NCI-H1048 (cell line): ENCODE measurements at places on chromosomes 11 and 22.

DNA sequence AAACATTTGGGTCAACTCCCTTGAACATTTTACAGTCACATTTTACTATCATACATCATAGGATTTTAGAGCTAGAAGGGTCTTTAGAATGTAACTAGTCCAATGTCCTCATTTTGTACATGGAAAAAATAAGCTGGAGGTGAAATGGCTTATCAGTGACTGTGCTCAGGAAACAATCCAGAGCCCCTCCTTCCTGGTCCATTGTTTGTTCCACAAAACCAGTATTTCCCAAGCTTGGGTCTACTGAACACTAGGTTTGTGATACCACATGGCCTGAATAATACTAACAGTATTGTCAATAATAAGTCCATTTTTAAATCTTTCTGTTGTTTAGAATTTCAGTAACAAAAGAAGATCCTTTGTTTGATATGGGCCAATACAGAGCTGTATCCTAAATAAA lies 27.1 kb downstream of the PDGFD start:
- DNase-seq, result no peak

GRCh38 chr11:93089474-93090102 lies 108.2 kb downstream of the SLC36A4 start:
- DNase-seq, result no peak

DNA sequence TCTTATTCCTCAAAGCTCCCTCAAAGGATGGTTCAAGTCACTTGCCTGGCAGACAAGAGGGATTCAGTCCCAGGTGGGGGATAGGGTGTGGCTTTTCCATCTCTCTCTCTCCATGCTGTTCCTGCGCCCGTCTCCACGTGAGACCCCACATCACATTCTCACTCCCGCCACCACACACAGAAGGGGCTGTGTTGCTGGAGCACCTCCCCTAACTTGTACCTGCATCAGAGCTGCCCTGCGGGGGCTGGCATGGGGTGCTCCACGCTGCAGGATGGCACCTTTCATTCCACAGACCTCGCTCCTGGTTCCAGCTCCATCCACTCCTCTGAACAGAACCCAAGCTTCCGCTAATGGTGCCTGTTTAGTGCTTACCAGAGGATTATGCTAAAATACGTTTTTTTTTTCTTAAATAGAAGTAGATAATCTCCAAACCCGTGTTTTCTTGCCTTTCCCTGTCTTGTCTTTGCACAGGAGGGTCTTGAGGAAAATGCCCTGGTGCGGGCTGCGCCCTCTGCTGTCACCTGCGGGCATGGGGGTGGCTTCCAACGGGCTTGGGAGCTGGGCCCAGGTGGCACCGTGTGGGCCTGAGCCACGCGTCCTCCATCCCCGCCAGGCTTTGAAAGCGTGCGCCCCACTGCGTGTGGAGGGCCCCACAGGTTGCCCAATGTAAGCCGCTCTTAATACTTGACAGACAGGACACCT lies 985.6 kb downstream of the BRD1 start:
- no peak for DNase-seq

- no peak for DNase-seq
Measured at GRCh38 chr11:133503236-133503635, 29.1 kb downstream of the OPCML start.

DNA sequence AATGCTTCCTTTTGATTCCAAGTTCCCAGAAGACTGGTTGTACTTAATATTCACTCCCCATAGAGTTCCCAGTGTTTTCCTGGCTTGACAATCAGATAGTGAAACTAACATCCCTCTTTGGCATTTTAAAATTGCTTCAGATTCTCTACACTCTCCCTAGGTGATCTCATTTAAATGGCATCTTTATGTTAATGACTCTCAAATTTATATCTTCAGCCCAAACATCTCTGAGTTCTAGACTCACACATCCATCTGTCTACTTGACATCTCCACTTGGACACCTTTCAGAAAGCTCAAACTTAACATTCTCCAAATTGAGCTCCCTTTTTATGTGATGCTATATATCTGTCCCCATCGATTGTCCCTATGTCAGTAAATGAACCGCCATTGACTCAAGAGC lies 232.0 kb downstream of the NTM start:
- no peak for DNase-seq

GRCh38 chr11:36240173-36240572 lies 49.1 kb downstream of the COMMD9 start:
- DNase-seq, result no peak

DNA sequence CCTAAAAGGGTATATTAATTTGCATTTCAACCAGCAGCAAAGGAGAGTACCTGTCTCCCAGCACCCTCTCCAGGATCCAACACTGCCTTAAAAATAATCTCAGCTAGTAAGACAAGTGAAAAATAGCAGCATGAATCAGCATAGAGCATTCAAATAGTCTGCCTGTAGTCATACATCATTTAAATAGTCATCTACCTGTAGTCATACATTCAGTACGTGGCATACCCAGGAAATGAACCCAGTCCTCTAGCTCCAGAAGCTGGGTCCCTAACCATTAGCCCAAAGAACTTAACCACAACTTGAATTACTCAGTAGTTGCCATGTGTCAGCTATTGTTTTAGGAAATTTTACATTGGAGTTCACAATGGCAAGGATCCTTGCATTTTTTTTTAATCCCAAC lies 9.3 kb downstream of the TENM4 start:
- no peak for DNase-seq

DNA sequence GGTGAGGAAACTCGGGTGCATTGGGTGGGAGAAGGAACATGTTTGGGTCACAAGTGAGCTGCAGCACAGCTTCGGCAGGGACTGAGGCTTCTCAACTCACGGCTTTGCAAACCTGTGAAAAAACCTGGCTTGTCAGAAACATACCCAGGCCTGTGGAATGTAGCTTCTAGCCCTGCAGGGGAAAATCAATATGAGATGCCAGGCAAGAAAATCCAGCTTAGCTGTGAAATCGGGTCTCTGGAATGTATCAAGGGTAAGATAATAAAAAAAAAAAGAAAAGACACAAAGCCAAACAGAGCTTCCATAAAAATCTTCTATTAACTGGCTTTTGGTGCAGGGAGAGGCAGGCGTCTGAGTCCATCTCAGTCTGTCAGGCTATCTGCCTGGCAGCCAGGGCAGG lies 28.5 kb downstream of the UQCR10 start:
- no peak for DNase-seq

- DNase-seq, result no peak
Measured at GRCh38 chr11:6667733-6668374, 12.2 kb upstream of the DCHS1 start.

GRCh38 chr11:124122123-124122522 lies 6.9 kb downstream of the VWA5A start:
- no peak for DNase-seq

DNA sequence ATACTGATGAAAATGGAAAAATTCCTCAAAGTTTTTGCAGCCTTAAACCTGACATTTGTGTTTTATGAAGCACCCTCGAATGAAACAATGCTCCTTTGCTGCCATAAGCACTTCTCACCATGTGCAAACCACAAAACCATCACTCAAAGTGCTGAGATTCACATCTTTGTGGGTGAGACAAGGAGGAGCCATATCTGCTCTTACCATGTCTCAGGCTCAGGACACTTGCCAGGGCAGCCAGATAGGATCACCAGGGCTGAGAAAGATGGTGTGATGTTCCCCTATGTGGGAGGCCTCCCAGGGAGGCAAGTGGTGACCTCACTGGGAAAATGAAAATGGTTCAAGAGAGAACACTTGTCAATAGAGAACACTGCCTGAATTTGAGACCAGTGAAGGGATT lies 120.4 kb downstream of the CCDC34 start:
- DNase-seq, result no peak

GRCh38 chr22:44276706-44277356 lies 35.9 kb downstream of the SHISAL1 start:
- DNase-seq, result no peak

DNA sequence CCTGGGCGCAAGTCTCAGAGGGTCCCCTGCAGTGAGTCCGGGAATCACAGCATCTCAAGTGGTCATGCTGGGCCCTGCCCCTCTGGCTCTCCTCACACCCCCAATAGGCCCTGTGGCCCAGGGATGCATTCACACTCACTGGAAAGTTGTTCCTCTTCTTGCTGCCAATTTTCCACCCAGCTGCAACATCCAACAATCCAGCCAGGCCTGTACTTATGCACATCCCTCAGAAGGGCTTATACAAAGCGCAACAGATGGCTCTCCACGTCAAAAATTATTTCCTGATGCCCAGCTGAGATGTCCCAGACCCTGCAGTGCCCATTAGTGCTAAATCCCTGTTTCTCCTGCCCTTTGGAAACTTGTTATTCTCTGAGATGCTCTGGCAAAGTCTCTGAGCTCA lies 407.8 kb upstream of the NARS2 start:
- no peak for DNase-seq

DNA sequence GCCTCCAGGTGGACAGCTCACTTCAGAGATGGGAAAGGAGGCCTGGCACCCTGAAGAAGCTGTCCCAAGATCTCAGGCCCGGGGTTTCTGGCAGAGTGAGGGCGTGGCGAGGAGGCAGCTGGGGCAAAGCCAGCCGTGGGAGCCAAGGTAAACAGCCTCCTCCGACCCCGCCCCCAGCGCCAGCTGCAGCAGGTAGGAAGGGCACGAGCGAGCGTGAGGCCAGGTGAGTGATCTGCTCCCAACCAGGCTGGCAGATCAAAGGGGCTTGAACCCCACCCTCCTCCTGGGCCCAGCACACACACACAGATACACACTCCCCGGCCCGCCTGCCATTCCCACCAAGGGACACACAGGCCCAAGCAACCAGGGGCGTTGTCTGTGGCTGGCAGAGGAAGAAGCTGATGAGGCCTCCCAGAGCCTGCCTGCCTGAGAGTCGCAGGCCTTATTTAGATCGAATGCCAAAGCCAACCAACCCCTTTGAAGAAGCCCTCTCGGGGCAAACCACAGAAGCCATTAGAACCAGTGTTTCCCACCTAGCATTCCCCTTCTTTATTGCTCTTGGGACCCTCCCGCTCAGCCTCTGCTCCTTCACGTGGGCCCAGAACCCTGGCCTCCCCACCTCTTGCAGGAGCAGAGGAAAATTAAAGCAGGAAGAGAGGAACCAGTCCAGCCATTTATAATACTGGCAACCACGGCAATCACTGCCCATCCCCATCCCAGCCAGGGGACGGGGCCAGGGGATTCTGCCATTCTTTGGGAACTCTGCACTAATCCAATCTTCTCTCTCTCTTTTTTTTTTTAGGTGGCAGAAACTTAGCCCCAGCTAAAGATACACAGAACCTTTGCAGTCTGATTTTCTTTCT lies 5.0 kb downstream of the PDGFB start:
- no peak for DNase-seq

- no peak for DNase-seq
Measured at GRCh38 chr22:28883917-28884746, 760 bp downstream of the ZNRF3 start.

GRCh38 chr11:1718326-1718725 lies 21.3 kb downstream of the KRTAP5-6 start:
- no peak for DNase-seq

GRCh38 chr11:30364139-30364836 lies 41.4 kb downstream of the ARL14EP start:
- no peak for DNase-seq

- DNase-seq, result no peak
Measured at GRCh38 chr22:32888976-32889375, 87.5 kb downstream of the TIMP3 start.

GRCh38 chr11:35107861-35108260 lies 31.1 kb upstream of the CD44 start:
- DNase-seq, result no peak

DNA sequence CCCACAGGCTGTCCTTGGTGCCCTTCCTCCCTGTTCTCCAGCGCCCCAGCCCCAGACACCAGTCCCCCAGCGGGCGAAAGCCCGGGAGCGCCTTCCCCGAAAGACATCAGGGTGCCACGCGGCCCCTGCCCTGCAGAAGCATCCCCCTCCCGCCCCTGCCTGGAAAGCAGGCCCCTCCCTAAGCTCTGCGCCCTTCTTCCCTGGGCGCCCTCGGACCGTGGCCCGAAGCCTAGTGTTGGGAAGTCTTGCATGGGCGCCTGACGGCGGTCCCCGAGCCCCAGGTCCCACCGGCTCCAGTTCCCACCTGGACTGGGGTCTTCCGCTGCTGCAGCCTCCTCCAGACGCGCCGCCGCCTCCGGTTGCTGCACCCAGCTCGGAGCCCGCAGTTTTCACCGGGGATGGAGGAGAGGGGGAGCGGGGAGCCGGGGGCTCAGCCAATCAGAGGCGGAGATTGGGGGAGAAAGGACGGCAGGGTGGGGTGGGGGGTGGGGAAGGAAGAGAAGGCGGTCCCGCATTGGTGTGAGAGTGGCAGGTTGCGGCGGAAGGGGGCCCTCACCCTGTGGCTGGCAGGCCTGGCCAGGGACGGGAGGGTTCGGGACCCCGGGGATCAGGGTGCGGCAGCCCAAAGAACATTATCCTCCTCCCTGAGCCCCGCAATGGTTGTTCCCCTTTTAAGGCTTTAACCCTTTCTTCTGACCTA lies at the start of gene THY1:
Gene THY1, minus strand, starts transcription at position 364 of the 700 bp plus-strand sequence. CDS start 2,267 bp downstream, outside the sequence.
- no peak for DNase-seq

DNA sequence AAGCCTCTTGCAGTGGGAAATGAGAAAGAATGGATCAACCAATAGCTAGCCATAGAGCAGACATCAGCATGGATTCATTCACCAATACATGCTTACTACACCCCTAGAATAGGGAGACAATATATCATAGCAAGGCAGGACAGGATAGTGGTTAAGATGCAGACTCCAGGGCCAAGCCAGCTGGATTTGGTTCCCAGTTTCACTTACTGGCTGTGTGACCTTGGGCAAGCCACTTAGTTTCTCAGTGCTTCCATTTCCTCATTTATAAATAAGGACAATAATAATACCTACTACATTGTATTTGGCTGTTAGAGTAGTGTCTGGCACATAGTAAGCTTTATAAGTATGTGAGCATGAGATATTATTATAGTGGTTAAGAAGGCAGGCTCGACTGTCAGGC lies 7.1 kb downstream of the DCHS1 start:
- DNase-seq, result no peak

DNA sequence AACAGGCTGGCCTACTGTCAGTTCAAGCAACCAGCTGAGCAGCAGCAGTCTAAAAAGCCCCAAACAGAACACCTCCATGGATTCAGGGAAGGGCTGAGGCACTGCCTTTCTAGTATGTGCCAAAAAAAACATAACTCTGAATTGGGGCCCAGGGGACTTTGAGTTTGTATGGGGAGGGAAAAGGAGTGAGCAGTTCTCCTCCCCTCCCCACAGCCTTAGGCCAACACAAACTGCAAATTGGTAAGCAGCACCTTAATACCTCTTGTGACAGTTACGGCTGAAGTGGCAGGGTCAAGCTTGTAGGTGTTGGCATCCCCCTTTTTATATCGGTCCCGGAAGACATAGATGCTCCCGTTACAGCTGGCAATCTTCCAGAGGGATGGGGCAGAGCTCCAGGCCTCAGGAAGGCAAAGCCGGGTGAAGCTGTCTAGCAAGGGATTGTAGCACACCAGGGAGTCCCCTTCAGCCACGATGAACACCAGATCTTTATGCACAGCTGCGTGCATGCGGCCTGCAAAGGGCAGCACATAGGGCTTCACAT lies 6.0 kb downstream of the KBTBD4 start:
- no peak for DNase-seq
